ENCODE measurements at places on chromosomes 2 and 18.

DNA sequence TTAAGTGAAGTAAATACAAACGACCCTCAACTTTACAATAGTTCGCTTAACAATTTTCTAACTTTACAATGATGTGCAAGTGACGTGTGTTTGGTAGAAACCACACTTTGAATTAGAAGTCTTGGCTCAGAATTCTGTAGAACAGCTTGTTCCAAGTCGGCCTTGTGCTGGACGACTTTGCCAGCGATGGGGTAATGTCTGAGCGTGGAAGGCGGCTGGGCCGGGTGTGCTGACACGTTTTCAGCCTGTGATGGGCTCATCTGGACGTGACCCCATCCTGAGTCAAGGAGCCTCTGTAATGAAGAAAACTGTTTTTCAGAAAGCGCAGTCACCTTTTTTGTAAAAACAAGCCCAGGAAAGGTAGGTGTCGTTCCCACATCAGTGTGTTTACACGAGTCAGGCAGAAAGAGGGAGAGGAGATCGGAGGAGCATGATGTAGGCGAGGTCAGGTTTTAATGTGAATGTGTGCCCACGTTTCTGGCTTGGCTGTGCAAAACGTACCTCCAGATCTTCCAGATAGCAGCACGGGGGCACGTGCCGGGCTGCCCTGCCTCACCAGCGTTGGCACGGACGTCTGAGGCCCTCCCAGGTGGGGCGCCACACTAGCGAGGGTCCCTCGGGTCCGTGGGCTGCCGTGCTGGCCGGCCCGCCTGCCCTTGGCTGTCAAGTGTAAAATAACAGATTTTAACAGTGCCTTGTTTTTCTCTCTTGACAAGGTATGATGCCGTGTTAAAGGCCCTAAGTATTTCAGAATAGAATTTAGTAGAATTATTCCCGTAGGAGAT lies 54.6 kb downstream of the CTDP1 start:
- DNase-seq = no peak

GRCh38 chr2:209696836-209697711 lies 74.6 kb upstream of the UNC80 start:
- DNase-seq = no peak

GRCh38 chr2:213627054-213627710 lies 342.9 kb downstream of the SPAG16 start:
- no peak for DNase-seq

DNA sequence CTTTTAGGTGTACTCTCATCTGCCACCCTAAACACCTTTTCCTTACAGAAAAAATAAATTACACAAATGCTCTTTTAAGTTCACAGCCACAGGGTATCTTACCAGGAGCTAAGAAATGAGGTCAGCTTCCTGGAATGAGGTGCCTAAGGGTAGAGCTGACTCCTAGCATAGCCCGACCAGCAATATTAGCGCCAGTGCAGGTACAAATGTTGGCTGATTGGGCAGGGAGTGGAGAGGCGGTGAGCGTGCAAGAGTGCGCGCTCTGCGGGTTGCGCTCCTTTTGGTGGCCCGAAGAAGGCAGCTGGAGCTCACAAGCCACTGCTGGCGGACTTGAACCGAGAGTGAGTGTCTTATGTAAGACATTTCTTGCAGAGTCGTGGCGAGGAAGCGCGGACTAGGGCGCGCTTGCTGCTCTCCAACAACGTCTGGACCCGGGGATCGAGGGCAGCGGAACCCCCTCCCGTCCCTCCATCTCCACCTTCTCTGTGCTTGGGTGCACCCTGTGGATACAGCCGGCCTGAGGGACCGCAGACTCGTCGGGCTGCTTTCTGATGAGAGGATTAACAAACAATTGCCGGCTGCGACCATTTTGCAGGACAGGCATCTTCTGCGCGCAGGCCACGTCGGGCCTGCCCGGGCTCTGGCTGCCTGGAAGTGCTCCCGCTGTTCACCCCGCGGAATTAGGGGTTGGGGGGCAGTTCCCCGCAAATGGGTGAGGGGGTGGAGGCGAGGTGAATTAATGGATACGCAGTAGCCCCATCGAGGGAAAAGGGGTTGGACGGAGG lies 17.3 kb downstream of the BOLA3 start:
- DNase-seq = no peak

DNA sequence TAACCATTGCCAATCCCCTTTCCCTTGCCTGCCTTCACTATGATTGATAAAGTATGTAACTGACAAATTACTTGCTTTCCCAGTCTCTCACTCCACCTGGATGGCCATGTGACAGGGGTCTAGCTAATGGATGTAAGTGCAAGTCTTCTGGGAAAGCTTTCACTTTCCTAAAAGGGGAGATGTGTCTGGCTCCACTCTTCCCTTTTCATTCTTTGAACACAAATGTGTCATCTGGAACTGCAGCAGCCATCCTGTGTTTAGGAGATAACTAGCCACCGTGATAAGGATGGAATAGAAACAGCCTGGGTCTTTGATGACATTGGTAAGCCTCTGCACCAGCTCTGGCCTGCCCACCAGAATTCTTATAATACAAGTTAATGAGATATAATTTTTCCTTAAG lies 38.2 kb downstream of the SNRPD1 start:
- no peak for DNase-seq
